ENCODE measurements at places on chromosomes 6 and 20.
A peak's percentile ranks its signal among the peaks of the same experiment; 100 is the strongest.

DNA sequence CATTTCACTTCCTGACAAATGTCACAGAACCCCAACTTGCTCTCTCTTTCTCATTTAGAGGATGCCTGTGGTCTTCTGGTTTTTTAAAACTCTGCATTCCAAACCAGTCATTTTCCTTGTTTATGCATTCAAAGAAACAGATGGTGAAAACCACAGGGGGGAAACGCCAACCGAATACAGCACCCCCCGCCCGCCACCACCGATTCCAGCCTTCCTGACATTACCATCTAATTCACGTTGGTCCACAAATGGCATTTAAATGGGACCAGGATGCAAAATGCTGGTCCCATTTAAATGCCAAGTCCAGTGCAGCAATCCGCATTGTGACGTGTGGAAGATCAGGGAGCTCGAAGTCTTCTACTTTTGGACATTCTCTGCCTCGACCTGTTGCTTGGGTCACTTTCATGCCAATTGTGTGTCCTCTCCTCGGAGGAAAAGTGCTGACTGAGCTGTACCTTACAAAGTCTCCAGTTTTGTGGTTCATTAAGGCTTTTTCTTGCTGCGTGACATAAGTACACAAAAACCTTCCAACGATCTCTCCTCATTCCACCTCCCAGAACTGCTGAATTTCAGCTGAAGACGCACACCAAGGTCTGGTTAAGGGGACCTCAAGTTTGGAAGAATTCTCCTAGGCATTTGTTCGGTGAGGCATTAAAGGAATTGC lies 35.8 kb downstream of the NEDD9 start:
- no peak for DNase-seq

GRCh38 chr6:40436685-40437604 lies 150.2 kb downstream of the LRFN2 start:
- DNase-seq, result no peak

DNA sequence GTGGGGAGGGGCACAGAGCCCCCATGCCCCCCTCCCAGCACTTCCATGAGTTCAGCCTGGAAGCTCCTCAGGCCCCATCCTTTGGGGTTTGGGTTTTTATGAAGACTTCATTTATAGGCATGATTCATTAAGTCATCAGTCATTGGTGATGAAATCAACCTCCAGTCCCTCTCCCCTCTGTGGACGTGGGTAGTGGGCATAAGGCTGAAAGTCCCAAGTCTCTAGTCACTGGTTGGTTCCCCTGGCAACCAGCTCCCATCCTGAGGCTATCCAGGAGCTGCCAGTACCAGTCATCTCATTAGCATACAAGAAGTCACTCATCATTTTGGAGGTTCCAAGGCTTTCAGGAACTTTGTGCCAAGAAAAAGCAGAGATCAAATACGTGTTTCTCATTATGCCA lies 9.2 kb downstream of the TGM3 start:
- no peak for DNase-seq

GRCh38 chr6:36079601-36080000 lies 50.7 kb upstream of the MAPK13 start:
- DNase-seq, result no peak

DNA sequence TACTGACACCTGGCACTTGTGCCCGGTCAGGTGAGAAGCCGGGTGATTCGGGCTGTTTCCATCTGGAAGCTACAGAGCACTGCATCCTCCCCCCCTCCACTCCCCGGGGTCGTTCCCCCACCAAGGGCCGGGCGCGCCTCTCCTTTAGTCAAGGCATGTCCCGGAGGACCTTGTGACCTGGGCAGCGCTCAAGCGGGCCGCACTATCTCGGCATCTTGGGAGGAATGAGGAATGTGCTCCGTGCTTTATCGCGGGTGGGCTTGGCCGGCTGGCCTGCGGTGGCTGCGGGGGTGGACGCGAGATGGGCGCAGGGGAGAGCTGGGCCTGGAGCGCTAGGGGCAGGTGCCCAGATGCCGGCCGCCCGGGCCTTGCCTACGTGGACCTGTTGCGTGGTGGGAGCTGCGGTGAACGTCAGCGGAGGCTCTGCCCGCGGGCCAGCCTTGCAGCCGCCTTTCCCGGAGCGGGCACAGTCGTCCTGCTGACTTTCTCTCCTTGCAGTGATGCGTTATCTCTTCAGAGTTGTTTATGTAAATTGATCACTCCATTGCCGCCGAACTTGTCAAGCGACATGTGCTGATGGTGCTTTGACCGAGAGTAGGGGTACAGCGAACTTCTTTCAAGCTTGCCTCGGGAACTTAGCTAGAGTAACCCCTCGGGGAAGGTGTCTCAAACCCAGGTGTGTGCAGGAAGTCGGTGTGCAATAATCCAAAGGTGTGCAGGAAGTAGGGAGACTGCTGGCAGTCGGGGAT lies 1.1 kb downstream of the LRRC1 start:
- DNase-seq, result no peak

DNA sequence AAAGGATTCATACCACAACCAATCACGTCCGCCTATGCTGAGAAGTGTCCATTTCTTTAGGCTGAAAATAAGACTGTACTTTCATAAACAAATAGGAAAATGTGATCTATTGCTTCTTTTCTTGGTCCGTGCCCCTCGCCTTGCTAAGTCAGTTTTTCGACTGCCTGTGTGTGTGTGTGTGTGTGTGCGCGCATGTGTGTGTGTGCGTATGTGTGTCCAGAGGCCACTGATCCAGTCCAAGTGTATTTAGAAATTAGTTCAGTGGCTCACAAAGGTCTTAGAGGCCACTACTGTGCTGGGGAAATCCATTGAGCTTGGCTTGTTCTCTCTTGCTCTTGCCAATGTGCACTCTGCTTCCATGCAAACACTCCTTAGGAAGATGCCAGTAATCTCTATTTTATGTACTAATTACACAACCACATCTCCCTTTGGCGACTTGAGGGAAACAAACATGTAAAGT lies 50.5 kb downstream of the SLC22A23 start:
- DNase-seq, result no peak

- no peak for DNase-seq
These were observed 94.7 kb upstream of the QKI start for GRCh38 chr6:163319609-163320366.

DNA sequence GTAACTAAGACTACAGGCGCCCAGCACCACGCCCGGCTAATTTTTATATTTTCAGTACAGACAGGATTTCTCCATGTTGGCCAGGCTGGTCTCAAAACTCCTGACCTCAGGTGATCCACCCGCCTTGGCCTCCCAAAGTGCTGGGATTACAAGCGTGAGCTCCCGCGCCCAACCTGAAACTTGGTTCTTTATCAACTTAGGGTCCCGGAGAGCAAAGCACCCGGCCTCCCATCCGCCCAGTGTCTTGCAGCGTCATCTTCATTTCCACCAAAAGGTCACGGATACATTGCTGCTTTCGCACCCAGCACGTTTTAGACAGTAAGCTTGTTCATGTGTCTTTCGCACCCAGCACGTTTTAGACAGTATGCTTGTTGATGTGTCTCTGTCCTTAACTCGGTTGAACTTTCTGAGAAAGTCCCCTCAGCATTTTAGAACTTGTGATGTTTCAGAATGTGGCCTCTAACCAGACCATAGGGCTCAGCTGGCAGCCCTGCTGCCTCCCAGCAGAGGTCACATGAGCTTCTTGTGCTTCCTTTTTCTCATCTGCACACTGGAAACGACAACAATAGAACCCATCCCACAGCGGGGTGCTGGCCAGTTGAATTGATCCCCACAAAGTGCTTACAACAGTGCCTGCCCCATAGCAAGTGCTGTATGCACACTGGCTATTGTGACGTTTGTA lies 48.8 kb downstream of the PRR18 start:
- DNase-seq, result no peak

DNA sequence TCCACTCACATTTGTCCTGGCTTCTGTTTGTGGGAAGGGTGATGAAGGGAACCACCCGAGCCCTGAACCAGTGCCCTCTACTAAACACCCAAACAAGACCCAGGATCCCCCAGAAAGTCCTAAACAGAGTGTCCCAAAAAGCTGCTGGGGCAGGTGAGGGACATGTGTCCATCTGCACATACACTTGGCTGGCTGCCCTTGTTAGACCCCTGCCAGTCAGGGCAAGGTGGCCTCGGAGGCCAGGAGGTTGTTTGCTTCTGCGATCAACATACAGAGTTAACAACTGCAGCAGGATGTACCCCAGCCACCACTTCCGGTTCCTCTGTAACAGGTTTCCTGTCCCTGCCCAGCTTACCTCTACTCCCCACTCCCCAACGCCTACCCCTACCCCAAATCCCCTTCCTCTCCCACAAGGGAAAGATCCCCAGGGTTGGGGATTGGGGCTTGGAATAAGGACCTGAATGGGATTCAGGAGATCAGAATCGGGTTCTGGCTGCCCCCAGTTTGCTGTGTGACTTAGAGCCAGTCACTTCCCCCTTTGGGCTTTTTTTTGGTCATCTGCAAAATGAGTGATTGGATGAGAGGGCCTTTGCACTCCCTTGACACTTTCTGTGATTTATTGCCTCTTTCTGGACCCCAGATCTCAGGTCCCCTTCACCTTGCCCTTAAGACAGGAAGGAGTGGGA lies 13.9 kb downstream of the DEF6 start:
- DNase-seq, result no peak

- no peak for DNase-seq
These were observed 48.9 kb upstream of the ENPP5 start for GRCh38 chr6:46219661-46220060.

- DNase-seq, result no peak
These were observed 25.3 kb downstream of the MDFI start for GRCh38 chr6:41663568-41663967.

DNA sequence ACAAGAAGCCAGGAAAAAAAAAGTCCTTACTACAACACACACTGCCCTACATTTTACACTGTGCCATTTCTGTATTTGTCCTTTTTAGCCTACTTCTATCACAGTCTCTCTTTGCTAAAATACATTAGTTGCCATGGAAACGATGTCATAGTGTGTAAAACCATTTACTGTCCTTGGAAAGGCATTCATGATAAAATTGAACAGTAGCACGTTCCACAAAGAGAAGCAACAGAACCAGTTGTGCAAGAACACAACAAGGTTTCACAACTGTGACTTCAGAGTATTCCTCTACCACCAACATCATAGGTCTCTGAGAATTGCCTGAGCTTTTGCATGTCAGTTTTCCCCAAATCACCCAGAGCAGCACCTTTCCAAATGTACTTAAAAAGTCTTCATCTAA lies 20.5 kb downstream of the FYN start:
- no peak for DNase-seq

DNA sequence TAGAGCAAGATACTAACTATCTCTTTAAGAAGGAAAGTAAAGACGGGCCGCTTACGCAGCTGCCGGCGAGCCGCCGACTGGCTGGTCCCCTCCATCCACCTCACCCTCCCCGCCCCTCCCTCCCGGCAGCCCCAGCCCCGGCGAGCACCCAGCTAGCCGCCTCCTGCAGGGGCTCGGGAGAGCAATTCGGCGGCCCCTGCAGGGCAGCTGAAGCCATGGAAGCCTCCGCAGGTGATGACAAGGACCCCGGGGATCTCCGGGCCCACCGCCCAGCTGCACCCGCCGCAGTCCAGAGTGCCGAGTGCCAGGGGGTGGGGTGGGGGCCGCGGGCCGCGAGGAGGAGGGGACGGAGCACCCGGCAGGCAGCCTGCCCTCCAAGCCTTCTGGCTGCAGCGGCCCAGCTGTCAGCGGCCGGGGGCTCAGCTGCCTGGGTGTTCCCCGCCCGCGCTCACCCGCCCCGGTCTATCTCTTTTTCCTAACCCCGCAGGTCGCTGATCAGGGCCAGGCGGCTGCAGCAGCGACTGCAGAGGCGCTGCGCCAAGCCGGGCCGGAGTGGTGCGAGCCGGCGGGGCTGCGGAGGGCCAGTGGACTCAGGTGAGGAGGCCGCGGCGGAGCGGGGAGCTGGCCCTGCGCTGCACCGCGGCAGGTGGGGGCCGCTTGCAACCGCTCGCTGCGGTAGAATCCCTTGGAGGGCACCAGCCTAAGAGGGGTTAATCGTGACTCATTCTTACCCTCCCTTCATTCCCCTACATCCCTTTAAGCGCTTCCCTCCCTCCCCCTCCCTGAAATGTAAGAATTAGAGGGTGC lies at the start of gene SNPH:
TSS of gene SNPH (plus strand) at position 128 of the 807 bp plus-strand sequence. CDS start 29,946 bp downstream, outside the sequence.
- peak; percentile 61 for DNase-seq

GRCh38 chr6:137175157-137175867 lies 1.9 kb upstream of the IL22RA2 start:
- no peak for DNase-seq

DNA sequence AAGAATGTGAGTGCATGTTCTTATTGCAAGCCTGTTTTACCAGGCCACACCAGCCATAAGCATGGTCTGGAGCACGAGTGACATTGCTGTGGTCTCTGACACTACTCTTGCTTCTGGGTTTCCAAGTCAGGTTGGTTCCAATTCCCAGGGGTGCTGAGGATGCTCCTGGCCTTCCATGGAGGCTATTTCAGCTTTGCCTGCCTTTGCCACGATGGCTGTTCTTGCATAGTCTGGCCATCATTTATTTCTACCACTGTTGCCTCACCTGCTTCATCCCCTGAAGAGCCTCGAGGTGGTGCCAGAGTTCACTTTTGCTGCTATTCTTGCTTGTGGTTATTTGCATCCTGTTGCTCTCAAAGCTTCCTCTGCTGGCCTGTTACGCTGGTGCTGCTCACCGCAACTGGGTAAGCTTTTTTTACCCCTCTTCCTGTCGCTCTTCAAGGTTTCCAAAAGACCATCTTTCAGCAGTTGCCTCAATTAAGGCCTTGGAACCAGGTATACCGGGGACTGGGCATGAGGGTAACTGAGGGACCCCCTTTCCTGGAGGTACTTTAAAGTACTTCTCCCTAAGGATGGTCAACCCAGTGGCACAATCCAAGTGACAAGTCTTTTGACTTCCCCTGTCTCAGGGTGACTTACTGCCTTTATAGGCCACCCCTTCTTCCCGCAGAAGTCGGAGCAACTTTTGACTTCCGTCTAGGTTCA lies 64.5 kb downstream of the AKAP7 start:
- peak; percentile 20 for DNase-seq

Data from amniotic stem cell (primary cell).